NCI-H1436 (cell line): ENCODE measurements at places on chromosomes 12 and 14.

GRCh38 chr12:113804961-113805600 is 161.0 kb downstream of the RBM19 start:
- no peak for DNase-seq

DNA sequence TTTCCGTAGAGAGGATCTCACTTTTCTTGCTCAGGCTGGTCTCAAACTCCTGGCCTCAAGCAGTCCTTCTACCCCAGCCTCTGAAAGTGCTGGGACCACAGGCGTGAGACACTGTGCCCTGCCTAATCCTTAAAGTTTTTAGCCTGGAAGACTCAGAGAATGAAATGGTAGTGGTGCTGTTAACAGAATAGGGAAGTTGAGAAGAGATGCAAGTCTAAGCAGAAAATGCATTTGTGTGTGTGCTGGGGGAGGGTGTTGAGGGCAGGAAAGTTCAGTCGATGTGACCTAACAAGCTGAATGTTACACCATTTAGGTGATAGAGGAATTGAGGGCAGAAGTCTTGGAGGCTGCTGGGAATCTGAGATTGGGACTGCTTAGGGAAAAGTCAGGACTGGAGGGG is 6.9 kb upstream of the TUBA1A start:
- DNase-seq = no peak

- DNase-seq = no peak
These were observed 32.7 kb upstream of the RIN3 start for GRCh38 chr14:92480856-92481255.

DNA sequence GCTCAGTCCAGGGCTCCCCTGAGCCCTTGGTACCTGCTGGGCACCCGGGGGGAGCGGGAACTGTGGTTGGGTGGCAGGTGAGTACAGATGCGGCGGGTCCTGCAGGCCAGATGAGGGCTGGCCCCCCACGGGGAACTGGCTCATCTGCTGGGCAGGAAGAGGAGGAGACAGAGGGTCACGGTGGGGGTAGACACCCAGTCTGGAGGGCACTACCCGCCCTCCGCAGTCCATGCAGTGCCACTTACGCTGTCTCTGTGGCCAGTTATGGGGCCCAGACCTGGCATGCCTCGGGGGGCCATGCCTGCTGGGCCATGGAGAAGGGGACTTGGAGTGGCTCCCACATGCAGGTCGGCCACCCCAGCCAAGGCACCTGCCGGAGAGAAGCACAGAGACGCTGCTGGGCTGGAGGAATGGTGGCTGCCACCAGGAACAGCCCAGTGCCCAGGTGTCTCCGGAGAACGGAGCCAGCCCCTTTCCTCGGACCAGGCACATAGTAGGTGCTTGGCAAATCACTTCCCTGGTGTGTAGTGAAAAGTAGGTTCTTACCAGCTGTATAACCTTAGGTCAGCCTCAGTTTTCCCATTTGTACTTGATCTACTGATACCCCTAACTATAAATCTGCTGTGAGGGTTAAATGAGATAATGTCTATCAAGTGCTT is 21.1 kb downstream of the FOXN4 start:
- DNase-seq = no peak

DNA sequence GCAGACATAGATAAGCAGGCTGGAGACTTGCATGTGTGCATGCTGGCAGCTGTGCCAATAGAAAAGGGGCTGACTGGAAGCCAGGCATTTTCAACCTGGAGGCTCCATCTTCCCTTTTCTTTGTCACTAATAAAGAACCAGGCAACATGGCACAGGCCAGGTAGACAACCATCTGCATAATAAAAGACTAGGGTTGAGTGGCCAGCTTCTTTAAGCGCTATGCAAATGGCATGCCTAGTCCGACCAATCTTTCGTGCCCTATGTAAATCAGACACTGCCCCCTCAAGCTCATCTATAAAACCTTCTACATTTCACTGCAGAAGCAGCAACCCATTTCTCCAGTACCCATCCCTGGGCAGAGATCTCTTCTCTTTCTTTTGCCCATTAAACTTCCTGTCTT is 4.6 kb upstream of the KLRC1 start:
- DNase-seq = no peak

- no peak for DNase-seq
These were observed 61.2 kb downstream of the ATG14 start for GRCh38 chr14:55350461-55350860.

GRCh38 chr14:54791001-54791400 is 111.6 kb downstream of the GCH1 start:
- DNase-seq = no peak

- DNase-seq = no peak
These were observed 1222.4 kb upstream of the USP15 start for GRCh38 chr12:61037792-61038191.

GRCh38 chr14:24332268-24332993 is 2.4 kb downstream of the ADCY4 start:
- peak; percentile 77 for DNase-seq

- no peak for DNase-seq
These were observed 44.5 kb upstream of the AMN1 start for GRCh38 chr12:31773223-31773750.

DNA sequence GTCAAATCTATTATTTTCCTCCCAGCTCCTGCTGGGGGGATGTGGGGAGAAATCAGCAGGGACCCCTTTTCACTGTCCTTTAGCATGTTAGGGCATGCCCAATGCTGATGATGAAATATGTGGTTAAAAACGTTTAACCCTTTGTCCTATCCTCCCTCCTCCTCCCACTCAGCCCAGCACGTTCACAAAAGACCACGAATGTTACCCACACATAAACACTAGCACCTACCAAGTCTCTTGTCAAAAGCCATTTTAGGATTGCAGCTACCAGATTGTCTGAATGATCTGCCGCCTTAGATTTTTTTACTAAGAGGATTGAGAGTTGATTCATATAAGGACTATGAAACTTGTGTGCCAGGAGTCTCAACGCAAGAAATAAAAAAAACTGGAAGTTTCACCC is 70.4 kb downstream of the TBK1 start:
- no peak for DNase-seq

DNA sequence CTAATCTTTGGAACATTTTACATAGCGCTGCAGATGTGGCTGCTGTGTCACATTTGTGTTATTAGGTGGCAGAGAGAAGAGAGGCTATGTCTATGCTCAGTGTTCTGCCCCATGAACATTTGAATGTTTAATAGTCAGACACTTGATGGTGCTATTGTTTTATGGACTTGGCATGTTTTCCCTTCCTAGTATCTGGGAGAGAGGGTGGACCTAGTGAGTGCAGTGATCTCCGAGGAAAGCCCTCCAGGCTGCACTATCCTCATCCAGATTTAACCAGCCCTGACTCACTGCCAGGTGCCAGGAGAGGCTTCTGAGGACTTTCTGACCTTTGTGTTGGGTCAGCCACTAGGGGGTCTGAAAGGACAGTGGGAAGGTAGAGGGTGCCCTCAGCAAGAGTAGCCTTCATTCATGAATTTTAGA is 24.3 kb downstream of the ZFC3H1 start:
- no peak for DNase-seq

DNA sequence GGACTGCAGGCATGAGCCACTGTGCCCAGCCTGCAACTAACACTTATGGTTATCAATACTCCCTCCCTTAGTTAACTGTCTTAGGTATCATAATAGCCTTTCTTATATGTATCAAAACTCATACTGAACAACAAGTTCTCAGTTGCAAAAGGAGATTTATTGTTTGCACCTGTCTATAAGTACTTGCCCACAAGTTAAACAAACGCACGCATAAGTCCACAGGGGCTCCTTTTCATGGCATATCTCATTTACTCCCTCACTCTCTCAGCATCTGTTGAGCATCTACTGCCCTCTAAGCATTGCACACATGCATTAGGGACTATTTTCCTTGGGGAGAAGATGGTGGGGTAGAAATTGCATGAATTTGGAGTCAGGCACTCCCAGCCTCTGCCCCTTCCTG is 46.7 kb upstream of the CORO1C start:
- no peak for DNase-seq

- DNase-seq = no peak
These were observed 903 bp downstream of the BRF1 start for GRCh38 chr14:105299654-105300541.
